ENCODE measurements at places on chromosomes 6 and 20.

- DNase-seq: no peak
These were observed 121.6 kb downstream of the OGFRL1 start for GRCh38 chr6:71410164-71410566.

GRCh38 chr6:44667226-44667625 lies 279.7 kb downstream of the CDC5L start:
- no peak for DNase-seq

DNA sequence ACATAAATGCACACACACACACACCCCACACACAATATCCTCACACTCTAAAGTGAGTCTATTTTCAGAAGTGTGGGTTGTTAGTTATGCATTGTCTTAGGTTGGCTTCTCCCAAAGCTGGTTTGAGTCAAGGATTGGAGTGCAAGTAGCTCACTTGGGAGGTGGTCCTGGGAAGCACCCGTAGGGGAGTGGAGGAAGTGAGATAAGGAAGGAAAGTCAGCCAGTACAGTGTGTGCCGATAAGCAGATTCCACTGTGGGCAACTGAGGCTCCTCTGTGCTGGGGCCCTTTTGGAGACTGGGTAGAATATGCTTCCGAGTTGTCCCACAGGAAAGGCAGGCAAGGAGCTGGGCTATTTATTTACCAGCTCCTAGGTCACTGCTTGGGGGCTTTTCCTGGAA lies 67.2 kb downstream of the PLCB4 start:
- no peak for DNase-seq

GRCh38 chr6:43715056-43715788 lies 27.6 kb upstream of the MRPS18A start:
- peak; percentile 62 for DNase-seq

DNA sequence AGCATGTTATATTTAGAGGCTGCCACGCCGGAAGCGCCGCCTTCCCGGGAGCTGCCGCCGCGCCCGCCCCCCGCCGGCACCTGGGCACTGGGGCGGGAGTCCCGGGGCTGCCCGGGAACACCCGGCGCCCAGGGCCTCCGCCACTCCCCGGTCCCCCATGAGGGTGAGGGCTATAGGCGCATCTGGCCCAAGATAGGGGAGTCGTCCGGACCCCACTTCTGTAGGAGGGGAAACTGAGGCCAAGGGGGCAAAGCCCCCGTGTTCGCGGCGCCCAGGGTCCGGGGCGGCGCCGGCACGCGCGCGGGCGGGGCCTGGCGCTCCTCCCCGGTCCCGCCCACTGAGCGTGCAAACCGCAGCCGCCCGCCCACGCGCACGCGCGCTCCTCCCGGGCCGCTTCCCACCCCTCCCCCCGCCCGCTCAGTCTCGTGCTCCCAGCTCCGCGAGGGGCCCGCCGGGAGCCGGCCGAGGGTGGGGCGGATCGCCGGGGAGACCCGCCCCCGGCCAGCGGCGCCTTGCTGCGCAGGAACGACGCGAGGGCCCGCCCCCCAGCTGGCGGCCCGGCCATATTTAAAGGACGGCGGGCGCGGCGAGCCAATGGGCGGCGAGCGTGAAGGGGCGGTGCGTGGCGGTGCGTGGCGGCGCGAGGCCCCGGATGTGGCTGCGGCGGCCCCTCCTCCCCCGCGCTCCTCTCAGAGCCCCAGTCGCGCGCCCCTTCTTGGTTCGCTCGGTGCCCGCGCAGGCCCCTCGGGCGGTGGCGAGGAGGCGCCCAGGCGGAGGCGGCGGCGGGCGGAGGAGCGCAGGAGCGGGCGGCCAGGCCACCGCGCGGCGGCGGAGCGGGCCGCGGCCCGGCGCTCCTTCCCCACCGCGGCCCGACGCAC lies at the start of gene LSM14B:
TSS of gene LSM14B (plus strand) at position 700 of the 878 bp plus-strand sequence. CDS start 192 bp downstream, outside the sequence.
- peak; percentile 95 for DNase-seq

GRCh38 chr6:112279031-112279935 lies 24.9 kb upstream of the LAMA4 start:
- no peak for DNase-seq

DNA sequence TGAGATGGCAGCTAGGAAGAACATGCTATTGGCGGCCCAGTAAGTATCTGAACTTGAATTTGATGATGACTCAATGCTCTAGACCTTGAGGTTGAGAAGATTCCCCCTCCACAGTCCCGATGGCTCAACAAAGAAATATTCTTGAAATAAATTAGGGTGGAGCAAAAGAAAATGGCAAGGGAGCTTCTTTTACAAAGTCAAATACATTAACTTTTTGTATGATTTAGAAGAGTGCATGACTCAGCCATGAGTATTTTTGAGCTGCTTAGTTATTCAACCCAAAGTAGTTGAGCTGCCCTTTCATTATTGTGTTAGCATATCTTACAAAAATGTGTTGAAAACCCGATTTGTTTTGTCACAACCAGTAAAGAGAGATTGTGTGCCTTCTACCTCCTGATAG lies 7.6 kb downstream of the TFAP2C start:
- no peak for DNase-seq

DNA sequence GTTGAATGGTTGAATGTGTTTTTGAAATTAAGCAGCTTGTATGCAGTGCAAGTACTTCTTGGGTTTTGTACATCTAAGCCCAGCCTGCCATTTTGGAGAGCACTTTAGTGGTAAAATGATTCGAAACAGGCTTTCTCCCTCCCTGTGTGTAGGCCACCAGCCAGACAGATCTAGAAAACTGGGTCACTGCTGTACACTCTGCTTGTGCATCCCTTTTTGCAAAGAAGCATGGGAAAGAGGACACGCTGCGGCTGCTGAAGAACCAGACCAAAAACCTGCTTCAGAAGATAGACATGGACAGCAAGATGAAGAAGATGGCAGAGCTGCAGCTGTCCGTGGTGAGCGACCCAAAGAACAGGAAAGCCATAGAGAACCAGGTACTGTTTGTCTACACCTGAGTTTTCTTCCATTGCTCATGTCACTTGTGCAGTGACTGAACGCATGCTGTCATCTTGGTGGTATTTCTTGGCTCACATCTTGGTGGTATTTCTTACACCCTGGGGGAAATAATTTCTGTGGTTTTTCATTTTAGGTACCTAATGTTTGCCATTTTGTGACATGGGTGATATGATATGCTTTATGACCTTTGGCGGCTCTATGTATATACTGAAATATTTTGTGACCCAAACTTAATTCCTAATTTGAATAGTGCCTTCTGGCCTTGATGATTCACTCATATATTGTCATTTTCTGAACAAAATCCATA lies 115.7 kb upstream of the CLDN20 start:
- no peak for DNase-seq

- no peak for DNase-seq
These were observed 12.1 kb downstream of the TMEM181 start for GRCh38 chr6:158571826-158572652.

- DNase-seq: no peak
These were observed 91.8 kb downstream of the TMEM200A start for GRCh38 chr6:130457605-130458004.

DNA sequence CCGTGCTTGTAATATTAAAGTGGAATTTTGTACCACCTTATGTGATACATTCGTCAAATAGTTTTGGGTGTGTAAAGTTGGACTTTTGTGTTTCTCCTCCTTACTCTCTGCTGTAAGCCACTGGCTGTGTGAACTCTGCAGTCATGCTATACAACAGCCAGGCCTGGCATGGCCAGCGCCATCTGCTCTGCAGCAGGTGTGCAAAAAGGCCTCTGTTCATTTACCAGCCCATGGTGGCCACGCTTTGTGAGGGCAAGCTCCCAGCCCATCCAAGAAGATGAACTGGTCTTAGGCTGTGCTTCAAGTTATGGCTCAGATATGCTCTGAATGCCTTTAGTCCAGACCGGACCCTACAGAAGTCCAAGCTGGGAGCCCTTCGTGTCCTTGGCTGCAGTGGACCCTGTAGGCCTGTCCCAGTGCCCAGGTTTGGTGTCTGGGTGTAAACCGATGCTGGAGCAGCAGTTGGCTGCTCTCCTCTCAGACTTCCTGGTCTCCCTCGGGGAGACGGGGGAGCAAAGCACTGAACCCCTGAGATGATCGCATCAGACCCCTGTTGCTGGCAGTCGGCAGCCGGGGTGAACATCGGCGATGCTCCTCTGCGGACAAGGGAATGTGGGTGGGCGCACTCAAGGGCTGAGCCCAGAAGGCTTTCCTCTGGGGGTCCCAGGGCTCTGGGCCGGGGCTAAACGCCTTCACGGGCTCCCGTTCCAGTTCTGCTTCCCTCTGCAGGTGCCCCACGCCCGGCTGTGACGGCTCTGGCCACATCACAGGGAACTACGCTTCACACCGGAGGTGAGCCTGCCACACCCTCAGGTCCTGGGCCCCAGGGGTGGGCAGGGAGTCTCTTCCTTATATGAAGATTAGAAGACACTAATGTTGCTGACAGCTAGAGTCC lies 28.6 kb upstream of the PCMTD2 start:
- no peak for DNase-seq

DNA sequence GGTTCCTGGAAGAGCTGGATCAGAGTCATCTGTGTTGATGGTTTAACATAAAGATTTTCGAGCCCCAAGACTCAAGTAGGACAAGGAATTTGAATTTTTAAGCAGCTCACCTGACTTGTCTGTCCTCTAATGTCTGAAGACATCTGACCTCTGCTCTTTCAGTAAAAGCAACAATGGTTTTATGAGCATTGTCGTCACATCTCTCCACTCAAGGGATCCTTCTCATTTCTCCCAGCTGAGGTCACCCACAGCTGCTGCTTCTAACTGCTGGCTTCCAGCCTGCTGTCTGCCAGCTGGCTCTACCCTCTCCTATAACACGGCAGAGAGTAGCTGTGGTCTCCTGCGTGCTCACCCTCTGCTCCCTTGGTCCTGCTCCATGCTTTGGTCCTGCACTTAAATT lies 24.7 kb upstream of the HDAC2 start:
- no peak for DNase-seq

DNA sequence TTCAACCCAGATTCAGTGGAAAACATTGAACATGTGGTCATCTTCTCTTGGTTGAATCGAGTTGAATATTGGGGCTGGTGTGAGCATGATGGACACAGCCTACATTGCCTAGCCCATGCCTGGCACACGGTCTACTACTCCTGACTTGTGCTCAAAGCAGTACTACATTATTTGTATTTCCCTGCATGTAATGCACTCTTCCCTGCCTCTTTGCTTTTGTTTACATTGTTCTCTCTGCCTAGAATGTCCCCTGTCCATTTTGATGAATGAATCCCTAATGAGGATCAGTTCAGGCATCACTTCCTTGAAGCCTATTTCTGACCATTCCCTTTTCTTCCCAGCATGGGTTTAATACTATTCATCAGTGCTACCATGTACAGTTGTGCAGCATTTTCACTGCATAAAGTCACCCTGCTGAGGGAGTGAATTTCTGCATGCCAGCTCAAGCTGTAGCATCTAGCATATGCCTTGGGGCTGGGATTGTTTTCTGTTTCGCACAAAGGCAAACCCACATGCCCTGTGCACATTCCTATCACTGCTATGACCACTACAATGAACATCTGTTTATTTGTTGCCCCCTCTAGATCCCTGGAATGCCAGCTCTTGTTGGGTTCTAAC lies 75.3 kb upstream of the CCN6 start:
- DNase-seq: no peak

- DNase-seq: no peak
These were observed 94.9 kb upstream of the ADGRF1 start for GRCh38 chr6:47137073-47137472.

DNA sequence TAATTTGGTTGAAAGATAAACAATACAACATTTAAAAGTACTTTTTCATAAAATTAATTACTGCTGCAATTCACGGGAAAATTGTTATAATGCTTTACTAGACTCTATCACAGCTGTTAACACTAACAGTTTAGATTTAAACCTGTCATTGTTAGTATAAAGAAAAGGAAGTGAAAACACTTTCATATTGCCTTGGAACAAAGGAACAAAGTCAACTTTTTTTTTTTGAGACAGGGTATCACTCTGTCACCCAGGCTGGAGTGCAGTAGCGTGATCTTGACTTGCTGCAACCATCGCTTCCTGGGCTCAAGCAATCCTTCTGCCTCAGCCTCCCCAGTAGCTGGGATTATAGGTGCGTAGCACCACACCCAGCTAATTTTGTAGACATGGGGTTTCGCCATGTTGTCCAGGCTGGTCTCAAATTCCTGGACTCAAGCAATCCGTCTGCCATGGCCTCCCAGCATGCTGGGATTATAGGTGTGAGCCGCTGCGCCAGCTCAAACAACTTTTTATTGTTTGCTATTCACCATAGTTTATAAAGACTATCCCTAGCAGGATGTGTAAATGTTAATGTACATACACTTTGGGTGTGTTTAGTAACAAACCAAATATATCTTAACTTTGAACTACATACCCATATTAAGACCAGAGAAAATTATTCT lies 22.1 kb downstream of the SLC35A1 start:
- no peak for DNase-seq

DNA sequence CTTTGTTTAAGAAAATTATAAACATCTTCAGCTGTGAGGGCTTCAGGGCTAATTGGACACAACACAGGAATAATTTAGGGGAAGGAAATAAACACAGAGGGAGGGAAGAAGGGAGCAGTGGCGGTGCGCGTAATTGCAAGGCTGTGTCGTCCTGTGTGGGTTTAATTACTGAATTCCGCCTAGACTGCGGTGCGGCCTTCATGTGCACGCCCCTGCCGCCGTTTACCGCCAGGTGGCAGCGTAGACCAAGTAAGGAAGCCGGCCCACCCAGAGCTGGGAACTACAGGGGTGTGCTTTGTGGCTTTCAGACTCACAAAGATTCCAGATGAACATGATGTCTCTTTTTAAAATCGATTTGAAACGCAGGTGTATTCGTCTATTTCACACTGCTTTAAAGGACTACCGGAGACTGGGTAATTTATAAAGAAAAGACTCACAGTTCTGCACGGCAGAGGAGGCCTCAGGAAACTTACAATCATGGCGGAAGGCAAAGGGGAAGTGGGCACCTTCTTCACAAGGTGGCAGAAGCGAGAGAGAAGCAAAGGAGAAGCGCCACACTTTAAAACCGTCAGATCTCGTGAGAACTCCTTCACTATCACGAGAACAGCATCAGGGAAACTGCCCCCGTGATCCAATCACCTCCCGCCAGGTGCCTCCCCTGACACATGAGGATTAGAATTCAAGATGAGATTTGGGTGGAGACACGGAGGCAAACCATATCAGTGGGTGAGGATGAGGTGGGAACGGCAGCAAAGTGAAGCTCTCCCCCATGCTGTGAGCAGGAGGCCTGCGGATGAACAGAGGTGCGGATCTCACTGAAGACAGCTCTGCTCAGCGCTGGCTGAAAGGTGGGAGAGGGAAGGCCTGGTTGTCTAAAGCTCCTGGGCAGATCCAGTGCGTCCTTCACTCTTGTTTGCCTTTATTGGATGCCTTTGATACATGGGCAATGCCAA lies 222.0 kb upstream of the PDE10A start:
- DNase-seq: peak; percentile 37

DNA sequence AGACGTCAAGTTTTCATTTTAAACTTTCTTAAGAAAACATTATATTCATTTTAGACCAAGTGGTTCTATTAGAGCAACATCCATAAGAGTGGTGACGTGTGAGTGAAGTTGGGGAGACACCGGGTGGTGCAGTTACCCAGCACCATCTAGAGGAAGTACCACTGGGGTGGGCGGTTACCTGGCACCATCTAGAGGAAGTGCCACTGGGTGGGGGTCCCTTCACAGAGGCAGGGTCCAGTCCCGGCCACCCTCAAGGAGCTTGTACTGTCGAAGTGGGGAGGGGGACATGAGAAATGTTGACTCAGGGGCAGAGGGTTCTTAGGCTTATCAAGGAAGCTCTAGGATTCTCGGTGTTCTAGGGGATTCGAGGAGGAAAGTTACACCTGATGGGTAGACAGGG lies 26.2 kb downstream of the PHACTR3 start:
- DNase-seq: no peak

Data from GM18507 (cell line).